ENCODE measurements at places on chromosomes 12 and 14.

- no peak for DNase-seq
These were observed 11.9 kb upstream of the CCND2 start for GRCh38 chr12:4261655-4262054.

DNA sequence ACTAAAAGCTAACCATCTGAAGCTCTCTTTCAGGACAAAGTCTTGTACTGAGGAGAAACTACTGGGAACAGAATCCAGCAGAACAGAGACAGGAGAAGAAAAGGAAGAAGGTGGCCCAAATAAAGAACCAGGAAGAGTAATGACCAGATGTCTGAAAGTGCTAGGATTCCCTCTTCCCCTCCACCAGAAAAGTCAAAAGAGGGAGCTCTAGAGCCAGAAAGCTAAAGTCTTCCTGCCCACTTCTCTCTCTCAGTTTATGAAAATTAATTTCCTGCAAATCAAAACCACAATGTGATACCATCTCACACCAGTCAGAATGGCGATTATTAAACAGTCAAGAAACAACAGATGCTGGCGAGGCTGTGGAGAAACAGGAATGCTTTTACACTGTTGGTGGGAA is 47.2 kb downstream of the SPPL3 start:
- no peak for DNase-seq

DNA sequence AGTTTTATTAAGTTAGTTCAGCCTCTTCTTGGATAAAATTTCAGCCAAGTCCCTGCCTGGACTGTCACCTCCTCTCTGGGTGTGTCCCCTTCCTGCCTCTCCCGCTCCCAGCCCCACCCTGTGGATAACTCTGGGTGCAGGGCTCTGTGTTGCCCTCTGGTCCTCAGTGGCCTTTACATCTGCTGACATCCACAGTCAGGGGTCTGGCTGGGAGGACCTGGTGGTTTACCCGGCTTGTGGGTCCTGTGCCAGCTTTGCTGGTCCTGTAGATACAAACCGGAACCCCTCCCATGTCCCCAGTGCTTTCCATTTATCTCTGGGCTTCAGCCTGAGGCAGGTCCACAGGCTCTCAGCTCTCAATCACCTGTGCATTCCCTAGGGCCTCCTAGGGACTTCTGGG is 28.9 kb upstream of the PLEKHG3 start:
- no peak for DNase-seq

GRCh38 chr14:87084908-87085307 is 908.1 kb downstream of the GALC start:
- no peak for DNase-seq

DNA sequence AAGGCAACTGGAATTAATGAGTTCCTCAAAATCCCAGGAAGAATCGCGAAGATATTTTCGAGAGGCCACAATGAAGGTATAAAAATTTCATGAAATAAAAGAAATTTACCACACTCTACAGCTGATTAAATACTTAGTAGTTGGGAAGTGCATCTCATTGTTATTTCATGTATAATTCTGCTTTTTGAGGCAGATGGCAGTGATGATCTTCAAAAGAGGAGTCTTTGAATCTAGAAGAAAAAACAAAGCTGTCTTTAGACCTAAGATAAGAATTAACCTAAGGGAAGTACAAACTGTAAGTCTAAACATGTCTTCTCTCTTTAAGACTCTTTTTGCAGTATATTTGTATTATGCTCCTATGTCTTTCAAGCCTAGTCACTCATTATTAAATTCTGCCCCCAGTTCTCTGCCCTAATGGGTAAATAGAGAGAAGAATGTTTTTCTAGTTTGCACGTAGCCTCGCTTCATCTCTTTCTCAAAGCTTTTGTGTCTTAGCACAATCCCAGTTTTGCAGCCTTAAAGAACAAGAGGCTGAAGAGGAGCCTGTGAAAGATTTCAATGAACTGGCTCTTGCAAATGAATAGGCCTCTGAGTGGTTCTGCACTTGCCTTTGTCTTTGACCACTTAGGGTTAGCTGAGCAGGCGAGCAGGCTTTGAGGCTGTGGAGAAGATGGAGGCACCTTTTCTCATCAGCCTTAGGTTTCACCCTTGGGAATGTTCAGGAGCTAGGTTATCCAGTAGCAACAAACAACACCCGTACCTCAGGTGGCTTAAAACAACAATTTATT is 32.7 kb downstream of the CFAP54 start:
- no peak for DNase-seq

DNA sequence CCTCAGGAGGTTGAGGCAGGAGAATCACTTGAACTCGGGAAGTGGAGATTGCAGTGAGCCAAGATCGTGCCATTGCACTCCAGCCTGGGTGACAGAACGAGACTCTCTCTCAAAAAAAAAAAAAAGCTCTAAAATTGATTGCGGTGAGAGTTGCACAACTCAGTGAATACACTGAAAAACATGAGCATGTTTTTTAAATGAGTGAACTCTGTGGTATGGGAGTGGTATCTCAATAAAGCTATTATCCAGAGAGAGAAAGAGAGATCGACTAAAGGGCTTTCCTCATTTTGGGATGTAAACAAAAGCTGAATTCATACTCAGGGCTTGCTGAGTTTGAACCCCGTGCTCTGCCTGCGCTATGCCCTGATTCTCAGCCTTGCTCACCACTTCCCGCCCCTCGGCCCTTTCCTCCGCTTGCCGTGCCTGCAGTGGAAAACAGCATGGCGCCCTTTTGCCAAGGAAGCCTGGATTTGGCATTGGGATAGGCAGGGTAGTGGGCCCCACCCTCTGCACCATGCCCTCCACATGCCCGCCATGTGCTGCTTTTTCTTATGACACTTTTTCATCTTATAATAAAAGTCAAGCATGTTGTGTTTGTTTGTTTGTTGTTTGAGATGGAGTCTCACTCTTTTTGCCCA is 102.5 kb downstream of the LGMN start:
- DNase-seq, result peak; percentile 80

DNA sequence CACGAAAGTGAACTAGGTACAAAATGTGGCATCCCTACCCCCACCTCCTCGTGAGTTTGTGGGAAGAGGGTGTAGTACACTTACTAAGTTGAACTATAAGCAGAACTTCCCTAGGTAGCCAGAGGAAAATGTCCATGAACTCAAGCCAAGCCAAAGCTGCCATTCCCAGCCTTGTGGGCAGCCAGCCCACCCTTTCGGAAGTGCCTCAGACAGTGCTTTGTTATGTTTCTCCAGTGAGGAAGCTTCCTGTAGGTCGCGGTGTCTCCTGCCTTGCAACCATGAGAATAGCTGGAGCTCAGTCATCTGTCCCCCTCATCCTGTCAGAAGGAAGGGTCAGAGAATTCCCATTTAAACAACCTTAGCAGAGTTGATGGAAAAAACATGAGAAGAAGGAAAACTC is 266.9 kb downstream of the DUSP6 start:
- no peak for DNase-seq

DNA sequence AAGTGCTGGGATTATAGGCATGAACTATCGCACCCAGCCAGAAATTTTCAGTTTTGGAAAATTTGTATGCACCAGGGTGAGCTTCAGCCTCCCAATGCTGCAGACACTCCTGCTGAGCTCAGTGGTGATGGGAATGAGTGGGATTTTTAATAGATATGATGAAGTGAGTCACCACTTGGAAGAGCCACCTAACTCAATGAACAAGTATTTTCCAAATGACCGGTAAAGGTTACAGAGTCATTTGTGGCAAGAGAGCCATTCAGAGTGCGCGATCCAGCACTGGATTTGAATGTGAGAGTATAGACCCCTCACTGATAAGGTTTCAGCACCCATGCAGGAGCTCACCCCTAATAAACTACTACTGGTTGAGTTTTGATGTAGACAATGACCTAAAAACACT is 100.7 kb downstream of the PPP2R5C start:
- DNase-seq, result peak; percentile 3

- DNase-seq, result no peak
These were observed 2.9 kb upstream of the HSP90AA1 start for GRCh38 chr14:102089621-102090343.

Measured in HS-5 (cell line).